ENCODE measurements at places on chromosomes 6 and 20.

DNA sequence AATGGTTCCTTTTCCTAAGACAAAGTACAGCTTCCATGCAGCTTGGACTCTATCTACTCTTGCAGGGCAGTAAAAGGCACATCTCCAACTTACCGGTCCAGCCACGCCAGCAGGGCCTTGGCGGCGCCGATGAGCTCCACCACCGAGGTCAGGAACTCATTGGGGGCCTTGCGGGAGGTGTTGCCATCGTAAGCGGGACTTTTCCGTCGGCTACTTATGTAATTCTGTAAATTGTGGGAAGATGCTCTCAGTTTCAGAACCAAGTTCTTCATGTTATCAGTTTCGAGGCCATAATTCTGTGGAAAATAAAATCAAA lies 68.5 kb downstream of the CNKSR3 start:
- no peak for DNase-seq

- no peak for DNase-seq
Observed at GRCh38 chr6:79385333-79385732, 150.9 kb upstream of the HMGN3 start.

DNA sequence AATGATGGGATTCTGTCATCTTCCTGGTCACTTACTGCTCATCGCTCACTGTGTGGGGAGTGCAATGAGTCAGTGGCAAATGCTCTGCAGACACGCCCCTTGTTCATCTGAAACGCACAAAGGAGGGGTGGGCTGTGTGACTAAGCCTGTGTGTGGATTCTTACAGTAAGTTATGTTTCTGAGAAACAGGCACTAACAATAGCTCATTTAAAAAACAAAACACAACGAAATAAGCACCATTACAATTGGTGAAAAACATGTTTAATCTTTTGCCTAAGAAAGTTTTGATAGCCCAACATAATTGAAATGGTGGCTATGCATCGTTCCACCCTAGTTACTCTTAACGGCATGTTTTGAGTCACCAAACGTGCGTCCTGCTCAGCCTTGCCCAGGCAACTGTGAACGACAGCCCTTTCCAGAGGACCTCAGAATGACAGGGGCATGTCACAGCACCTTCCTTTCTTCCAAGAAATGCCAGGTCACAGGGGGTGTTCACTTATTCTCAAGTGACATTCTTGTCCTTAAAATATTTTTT lies 118.4 kb upstream of the SGK1 start:
- DNase-seq = no peak

- no peak for DNase-seq
Observed at GRCh38 chr6:167665698-167666330, 160.9 kb upstream of the AFDN start.

- DNase-seq = no peak
Observed at GRCh38 chr6:90536520-90536919, 50.4 kb downstream of the MAP3K7 start.

GRCh38 chr20:16017656-16018055 lies 555.6 kb downstream of the KIF16B start:
- no peak for DNase-seq

DNA sequence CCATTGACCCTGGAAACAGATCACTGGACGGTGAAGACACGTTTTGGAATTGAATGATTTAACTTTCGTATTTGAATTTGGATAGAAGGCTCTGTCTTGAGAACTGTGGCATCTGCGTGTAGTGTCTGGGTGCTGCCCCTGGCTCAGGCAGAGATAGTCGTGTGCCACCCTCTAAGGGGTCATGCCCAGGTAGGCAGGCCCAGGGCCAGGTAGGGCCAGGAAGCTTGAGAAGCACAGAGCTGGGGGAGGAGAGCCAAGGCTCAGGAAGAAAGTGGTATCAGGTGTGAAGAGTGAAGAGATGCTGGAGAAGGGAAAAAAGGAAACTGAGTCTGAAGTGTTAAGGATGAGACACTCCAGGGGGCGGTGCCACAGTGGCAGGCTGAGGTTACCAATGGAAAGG lies 75.5 kb downstream of the IYD start:
- no peak for DNase-seq

DNA sequence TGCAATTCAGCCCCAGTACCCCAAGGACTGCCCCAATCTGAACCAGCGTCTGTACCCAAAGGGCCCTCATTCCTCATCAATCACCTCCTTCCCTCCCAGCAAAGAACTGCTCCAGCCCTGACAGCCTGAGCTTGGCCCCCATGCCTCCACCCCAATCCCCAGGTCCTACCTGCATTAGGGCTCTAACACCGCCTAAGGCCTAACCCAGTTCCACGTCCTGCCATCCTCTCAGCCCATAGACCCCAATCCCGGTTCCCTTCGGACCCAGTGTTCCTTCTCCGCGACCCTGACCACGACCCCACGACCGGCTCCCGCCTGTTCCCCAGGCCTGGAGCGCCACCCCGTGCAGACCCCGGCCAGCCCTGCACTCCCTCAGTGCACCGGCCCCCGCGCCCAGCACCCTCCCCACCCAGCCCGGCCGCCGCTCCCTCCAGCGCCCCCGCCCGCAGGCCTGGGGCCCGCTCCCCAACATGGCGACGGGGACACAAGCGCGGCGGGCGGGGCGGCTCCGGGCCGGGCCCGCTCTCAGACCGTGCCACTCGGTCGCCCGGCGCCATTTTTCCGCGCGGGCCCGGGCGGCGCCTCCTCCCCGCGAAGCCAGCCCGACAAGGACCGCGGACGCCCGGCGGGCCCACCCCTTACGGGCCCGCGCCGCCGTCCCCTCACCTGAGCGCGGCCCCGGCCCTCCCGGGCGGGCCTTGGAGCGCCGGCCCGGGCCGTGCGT lies 483 bp downstream of the NCOA6 start:
- peak; percentile 84 for DNase-seq

- DNase-seq = no peak
Observed at GRCh38 chr6:133432021-133432989, 191.1 kb downstream of the EYA4 start.

DNA sequence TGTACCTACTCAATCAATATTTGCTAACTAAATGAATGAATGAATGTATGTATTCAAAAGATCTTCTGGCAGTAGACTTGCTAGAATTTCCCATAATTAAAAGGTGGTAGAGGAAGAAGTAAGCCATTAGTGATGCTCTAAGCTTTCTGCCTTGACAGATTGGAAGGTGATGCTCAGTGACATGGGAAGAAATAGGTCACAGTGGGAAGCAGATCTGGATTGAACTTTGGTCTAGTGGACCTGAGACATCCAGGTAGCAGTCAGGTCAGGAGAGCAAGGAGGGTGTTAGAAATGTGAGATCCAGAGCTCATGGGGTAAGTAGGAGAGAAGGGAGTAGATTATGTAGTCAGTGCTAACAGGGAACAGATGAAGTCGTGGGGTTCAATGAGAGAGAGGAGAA lies 106.4 kb downstream of the SNX5 start:
- DNase-seq = no peak

DNA sequence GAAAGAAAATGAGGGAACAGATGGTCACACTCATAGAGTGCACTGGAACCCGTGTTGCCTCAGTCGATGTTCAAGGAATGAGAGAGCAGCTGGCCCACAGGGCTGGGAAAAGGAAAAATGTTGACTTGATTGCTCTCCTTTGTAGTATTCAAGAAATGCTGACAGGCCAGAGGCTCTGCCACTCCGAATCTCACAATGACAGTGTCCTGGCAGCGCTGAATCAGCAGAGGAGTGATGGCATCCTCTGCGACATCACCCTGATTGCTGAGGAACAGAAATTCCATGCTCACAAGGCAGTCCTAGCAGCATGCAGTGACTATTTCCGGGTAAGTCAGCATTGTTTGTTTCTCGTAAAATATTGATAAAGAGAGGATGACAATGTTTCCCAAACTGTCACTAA lies 51.3 kb downstream of the KLHL32 start:
- no peak for DNase-seq

DNA sequence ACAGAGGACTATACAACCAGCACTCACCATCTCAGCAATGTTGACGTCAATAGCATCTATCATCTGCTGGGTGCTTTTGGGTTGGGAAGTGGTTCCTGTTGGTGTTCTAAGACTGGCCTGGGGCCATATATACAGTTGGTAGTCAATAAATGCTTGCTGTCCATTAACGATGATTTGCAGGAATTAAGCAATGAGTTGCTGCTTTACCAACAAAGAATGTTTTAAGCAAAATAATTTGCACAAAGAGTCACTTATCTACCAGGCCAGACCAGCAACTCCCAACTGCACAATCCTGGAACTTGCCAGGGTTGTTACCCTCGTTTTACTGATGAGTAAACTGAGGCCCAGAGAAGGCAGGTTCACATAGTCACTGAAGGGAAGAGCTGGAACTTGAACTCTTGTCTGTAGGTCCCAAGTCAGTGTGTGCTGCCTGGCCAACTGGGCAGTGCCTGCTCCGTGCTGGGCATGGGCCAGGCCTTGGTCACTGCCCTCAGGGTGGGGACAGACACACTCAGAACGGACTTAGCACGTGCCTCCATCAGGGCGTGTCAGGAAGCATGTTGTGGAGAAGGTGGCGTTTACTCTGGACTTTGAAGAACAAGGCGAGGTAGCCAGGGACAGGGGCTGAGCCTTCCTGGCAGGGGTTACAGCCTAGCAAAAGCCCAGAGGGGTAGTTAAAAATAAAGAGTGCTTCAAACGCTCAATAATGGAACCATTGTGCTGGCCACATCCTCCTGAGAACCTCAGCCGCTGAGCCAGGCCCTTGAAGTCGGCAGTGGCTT lies 2.5 kb upstream of the SRC start:
- no peak for DNase-seq

- no peak for DNase-seq
Observed at GRCh38 chr6:130466052-130466747, 100.4 kb downstream of the TMEM200A start.

- no peak for DNase-seq
Observed at GRCh38 chr6:37175332-37176267, 5.6 kb downstream of the PIM1 start.

GRCh38 chr6:139640448-139640847 lies 266.0 kb upstream of the CITED2 start:
- DNase-seq = no peak

DNA sequence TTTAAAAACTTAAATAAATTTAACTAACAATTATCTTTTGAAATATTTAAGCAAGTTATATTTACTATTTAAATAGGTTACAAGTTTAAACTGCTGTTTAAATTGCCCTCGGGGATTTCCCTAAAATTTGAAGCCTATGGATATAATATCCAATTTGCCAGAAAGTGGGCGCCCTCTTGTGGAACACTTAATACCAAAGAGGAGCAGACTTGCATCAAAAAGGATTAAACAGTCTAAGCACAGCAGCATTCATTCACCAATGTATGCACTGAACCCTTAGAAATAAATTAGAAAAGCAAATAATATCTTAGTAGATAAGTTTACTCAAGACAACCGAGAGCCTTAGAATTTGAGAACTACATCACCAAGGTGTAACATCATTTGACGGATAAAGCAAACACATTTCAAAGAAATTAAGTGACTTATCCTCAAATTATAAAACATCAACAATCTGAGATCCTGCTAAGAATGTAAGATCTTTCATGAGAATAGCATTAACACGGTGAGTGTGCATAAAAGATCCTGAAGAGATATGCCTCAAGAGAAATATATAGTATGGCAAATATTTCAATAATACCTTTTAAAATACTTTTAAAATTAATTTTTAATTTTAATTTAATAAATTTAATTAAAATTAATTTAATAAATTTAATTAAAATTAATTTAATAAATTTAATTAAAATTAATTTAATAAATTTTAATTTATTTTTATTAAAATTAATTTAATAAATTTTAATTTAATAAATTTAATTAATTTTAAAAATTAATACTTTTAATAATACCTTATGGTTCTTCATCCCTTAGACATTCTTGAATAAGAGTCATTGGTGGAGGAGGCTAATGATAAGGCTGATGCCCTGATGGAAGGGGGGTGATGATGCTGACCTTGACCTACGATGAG lies 11.5 kb upstream of the MEP1A start:
- DNase-seq = peak; percentile 82

DNA sequence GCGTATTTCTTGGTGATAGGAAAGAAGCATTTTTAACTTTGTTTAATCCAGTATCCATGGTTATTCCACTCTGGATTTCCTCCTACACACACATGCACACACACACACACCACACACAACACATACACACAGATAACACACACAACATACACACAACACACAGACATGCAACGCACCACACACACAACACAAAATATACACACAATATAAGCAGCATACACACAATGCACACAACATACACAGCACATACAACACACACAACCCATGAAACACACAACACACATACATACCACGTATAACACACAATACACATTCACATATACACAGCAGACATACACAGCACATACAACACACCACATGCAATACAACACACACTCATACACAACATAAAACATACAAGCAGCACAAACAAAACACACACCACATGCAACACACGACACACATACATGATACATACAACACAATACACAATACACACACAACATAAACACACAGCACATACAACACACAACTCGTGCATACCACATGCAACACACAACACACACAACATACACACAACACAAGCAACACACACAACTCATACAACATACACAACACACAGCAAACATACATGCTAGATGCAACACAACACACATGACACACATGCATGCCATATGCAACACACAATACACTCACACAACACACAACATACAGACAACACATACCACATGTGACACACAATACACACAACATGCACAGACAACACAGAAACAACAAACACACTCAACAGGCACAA lies 13.0 kb downstream of the TTLL2 start:
- no peak for DNase-seq

Measured in Karpas-422 (cell line).